ENCODE measurements at places on chromosomes 6 and 20.

- DNase-seq, result no peak
Measured at GRCh38 chr6:133487174-133487573, 246.0 kb downstream of the EYA4 start.

DNA sequence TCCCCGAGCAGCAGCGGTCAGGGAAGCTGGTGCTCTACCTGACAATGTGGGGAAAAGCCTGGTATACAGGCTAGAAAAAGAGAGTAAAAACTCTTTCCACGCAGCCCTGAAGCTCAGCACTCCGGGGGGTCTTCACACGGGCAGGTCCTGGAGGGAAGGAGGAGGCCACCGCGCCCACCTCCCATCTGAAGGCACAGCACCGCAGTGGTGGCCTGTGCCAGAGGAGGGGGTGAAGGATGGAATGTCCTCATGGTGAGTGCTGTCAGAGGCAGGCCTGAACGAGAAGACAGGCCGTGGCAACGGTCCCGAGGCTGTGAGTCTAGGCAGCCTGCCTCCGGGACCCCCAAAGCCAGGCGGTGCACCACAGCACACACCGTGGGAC lies 5.8 kb downstream of the SLC2A4RG start:
- no peak for DNase-seq

DNA sequence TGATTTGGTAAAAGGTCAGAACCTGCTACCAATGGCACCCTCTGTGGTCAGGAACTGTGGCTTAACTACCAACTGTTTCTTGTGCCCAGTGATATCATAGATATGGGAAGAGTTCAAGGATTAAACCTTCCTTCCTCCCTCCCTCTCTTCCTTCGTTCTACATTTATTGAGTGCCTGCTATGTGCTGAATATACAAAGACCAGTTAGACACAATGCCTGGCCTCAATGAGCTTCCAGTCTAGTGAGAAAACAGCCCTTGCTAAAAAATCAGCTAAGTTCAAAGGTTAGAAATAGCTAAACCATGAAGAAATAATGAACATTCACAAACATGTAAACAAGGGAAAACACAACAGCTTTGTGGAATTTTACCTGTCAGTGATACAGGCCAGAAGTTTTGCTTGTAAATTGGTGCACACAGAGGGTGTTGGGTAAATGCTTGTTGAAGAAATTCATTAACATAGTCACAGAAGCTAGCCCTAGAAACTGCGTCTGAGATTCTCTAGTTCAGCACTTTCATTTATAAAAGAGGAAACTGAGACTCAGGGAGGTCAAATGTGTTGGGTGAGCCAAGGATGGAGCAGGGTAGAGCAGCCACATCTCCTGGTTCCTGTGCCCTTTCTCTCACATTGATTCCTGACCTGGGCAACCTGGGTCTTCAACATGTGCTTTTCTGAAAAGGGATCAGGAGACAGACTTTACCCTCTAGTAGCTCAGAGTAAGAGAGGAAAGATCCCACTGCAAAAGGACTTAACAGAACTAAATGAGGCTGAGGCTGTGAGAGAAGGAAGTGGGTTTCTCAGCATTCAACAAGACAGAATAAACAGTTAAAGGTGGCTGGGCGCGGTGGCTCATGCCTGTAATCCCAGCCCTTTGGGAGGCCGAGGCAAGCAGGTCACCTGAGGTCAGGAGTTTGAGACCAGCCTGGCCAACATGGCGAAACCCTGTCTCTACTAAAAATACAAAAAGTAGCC lies 14.4 kb upstream of the FOXO3 start:
- no peak for DNase-seq

DNA sequence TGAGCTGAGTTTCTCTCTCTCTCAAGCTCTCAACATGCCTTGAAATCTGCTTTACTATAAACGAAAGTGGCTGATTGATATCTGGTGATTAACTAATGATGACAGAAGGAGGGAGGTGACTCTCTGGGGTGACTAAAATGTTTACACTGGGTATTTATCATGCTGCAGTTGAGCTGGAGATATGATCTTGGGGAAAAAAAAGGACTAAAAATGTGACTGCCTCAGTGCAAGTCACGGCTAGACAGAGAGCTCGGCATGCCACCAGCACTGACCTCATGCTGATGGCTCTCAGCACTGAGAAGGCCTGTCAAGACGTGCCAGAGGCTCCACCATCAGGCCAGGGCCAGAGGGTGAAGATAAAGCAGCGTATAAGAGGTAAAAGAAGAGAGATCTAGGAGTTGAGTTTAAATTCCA lies 103.1 kb upstream of the SPACA1 start:
- no peak for DNase-seq

- DNase-seq, result no peak
Measured at GRCh38 chr20:17108896-17109295, 117.9 kb upstream of the PCSK2 start.

All from AML-193 (cell line).